ENCODE measurements at places on chromosomes 4 and X.

- ATAC-seq = peak; percentile 89
Measured at GRCh38 chrX:1224954-1225353, 12.5 kb upstream of the CRLF2 start.

DNA sequence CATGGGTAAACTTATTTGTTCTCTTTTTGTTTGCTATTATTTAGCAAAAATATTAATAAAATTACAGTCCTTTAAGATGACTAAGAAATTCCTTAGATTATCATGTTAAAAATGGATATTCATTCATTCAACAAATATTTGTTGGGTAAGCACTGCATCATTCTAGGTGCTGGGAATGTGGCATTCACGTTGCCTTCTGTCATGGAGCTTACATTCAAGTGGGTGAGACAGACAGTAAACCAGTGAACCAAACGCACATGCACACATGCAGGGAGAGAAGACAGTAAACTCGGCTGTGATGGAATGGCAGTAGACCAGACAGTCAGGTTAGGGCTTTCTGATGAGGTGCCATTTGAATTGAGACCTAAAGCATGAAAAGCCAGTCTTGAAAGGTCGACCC, 91.8 kb downstream of the STOX2 start:
- no peak for ATAC-seq

DNA sequence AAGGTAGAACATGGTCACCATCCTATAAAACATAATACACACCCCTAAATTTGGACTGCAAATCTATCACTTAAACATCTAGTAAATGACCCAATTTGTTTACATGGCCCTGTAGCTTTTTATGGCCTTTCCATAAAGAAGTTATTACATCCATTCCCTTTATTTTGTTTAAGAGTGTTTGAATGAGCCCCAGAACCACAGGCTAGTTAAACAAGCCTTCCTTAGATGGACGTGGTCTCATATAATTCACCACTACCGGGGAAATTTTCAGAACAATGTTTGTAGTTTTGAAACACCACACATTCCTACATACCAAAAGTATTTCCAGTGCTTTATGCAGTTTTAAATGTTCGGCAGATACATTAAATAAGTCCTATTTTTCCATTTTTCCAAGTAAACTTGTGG, 12.3 kb downstream of the PDGFC start:
- no peak for ATAC-seq

DNA sequence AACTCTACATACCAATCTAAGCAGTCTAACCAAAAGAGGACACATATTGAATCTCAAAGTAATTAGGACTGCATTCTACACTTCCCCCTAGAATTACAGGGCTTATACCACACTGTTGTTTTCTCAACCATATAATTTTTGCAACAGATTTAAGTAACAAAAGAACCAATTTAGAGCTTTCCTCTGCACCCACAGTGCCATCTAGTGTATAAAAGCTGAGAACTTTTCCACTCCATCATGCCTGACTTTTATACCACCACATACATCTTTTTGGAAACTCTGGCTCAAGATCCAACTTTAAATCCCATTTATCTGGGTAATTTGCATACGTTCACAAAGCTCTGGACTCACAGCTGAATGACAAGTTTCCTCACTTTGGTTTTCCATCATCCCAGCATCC, 99.5 kb downstream of the EFHC2 start:
- no peak for ATAC-seq

DNA sequence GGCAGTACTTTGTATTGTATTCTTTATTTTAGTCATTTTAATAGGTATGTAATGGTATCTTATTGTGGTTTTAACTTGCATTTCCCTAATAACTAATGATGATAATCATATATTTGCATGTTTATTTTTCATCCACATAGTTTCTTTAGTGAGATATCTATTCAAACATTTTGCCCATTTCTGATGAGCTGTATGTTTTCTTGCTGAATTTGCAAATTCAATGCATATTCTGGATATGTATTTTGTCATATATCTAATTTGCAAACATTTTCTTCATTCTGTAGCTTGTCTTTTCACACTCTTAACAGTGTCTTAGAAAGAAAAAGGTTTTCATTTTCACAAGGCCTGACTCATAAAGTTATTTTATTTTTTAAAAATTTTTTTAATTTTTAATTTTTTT, 372.1 kb downstream of the ZNF674 start:
- ATAC-seq = no peak

GRCh38 chr4:162056990-162057389, 106.8 kb downstream of the FSTL5 start:
- ATAC-seq = no peak

DNA sequence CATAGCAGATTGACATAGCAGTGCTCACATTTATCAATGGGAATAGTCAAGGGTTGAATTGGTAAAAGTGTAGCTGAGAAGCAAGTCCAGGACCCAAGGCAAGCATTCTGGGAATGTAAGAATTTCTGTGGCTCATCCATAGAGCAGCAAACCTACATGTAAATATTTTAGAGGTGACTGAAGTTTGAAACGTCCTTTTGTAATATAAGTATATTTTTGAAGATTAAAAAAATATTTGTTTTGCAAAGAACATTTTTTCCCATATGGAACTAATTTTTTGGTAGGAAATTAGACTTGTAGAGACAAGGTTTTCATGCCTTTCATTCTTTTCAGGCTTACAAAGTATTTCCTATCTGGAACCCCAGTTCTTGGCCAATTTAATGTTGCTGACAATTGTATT, 104.0 kb downstream of the TEX13A start:
- no peak for ATAC-seq

DNA sequence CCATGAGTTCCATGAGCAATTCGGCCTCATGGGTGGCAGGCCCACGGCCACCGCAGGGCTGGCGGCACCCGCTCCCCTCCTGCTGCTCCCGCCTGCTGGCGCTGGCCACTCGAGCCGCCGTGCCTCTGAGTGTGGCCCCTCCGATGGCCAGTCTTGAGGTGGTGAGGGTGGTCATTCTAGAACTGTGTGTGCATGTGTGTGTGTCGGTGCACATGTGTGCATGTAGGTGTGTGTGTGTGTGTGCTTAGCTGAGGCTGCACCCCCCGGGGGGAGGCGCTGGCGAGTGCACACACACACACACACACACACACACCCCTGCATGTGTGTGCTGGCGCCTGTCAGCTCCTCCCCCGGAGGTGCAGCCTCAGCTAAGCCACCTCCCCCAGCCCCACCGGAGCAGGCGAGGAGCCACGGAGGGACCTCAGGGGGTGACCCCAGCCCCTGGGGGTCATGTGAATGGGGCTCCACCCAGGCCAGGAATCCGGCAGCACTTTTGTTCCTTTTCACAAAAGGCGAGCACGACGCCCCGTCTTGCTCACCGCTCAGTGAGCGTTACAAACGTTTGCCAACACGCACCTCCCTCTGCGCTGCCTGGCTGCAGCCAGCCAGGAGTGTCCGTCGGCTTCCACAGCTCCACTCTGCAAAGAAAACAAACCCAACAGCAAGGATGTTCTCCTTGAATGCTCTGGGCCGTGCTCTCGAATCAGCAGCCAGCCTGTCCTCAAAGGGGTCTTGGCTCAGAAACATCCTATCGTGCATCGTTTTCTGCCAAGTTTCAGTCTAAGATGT, 29.9 kb downstream of the FGFRL1 start:
- ATAC-seq = no peak

DNA sequence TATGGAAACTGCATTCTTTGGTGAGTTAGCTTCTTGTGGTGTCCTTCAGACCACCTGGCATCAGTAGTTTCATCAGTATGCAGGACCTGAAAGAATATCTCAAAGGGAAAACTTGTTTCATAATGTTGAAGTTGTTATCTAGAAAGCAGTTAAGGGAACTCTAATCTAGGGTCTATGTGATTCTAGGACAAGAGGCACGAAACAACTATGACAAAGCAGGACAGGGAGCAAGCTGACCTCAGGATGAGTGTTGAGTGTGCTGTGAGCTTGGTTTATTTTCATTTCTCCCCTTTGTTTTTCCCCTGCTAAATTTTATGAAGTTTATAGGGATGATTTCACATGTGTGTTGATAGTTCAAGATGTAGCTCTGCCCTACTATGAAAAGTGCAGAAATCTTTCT, 65.7 kb downstream of the MXRA5 start:
- no peak for ATAC-seq

All from activated T-helper 17 cell treated with anti-CD3 and anti-CD28 coated beads, Interleukin-2, amount 50 U/mL, for 72 hours (primary cell).